ENCODE measurements at places on chromosomes 6 and 20.
A peak's percentile ranks its signal among the peaks of the same experiment; 100 is the strongest.

- DNase-seq = no peak
Observed at GRCh38 chr6:135842618-135843392, 8.7 kb upstream of the PDE7B start.

- DNase-seq = no peak
Observed at GRCh38 chr6:44478158-44478557, 90.7 kb downstream of the CDC5L start.

DNA sequence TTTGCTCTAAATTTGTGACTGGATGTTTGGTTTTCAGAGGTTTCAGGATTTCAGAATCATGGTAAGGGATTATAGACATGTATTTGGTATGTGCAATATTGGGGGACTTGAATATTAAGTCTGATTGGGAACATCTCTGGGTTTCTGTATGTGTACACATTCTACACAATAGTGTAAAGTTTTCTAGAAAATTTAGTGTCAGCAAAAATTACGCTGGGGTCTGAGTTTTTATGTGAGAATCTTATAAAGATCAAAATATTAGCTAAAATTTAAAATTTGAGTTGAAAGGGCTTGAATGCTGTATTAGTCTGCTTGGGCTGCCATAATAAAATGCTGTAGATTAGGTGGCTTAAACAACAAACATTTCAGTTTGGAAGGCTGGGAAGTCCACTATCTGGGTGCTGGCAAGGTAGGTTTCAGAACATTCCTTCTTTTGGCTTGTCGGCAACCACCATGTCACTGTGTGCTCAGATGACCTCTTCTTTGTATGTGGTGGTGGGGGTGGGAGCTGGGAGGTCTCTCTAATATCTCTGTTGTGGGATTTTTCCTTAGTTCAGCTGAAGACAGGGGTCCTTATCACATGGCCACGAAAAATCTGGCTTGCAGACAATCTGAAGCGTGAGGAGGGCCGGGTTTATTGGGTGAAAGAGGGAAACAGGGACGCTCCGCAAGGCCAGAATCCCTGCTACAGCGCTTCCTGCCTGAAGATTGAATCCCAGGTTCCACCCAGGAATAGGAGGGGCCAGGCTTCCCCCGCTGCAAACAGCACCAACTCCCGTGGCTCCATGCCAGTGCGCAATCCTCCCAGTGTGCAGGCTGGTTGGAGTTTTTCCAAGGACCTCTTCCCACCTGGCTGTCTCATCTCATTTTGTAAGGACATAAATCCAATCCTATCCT, 299.7 kb downstream of the PLCB1 start:
- DNase-seq = no peak

- DNase-seq = peak; percentile 53
Observed at GRCh38 chr6:35449287-35449881, 2.8 kb upstream of the FANCE start.

DNA sequence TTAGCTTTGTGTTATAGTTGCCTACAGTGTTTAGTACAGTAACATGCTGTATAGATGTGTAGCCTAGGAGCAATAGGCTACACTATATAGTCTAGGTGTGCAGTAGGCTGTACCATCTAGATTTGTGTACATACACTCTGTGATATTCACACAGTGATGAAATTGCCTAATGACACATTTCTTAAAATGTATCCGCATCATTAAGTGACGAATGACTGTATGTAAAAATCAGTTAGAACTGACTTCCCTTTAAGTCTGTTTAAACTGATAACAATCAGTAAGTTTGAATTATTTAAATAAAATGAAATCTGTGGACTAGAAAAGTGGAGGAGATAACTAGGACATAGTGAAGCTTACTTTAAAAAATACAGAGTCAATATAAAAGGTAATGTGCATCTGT, 176.1 kb downstream of the CDKAL1 start:
- no peak for DNase-seq

- no peak for DNase-seq
Observed at GRCh38 chr20:31691646-31692275, 30.9 kb downstream of the BCL2L1 start.

DNA sequence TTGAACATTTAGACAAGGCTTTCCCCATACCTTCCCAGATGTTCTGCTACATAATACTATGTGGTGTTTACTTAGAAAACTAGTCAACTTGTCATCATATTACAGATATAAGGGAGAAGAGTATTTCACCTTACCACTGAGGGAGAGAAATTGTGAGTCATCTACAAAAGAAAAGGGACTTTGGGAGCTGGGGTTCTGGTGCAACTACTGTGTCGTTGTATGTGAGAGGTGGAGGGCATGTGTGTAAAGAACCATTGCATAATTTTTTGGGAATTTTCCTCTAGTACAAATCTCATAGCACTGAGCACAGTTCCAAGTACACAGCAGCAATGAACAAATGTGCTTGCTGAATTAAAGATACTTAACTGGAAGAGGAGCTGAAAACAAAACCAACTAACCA, 665.6 kb downstream of the DHX35 start:
- no peak for DNase-seq

DNA sequence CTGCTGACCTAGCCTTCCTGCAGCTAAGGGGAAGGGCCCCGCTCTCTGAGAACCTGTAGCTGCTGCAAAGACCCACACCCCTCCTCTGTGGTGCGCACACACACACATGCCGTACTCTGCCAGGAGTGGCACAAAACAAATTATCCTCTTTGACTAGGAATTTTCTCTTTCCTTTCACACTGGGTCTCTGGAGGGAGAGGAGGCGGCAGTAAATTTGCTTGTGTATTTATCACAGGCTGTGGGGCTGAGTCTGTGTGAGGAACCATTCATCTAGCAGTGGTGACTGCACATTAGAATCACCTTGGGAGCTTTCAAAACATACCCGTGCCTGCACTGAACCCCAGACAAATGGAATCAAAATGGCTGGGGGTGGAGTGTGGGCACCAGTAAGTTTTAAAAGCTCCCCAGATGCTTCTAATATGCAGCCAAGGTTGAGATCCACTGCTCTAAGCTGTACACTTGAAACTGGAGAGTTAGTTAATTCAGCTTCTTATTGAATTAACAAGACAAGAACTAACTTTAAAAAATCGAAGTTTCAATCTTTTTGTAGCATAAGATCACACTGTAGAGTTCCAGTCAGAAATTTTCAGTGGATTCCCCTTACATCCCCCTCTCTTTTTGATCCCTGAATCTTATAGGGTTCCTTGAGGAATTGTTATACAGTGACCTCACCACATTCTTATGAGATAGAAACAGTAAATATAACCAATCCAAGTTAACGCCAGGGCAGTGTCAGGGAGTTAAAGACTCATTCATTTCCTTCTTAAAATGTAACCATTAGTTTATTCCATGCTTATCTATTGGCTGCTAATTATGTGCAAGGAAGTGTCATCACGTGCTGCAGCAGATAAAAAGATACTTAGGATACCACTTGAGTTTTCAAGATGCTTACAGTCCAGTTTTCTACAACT, 29.8 kb upstream of the GMDS start:
- DNase-seq = no peak

DNA sequence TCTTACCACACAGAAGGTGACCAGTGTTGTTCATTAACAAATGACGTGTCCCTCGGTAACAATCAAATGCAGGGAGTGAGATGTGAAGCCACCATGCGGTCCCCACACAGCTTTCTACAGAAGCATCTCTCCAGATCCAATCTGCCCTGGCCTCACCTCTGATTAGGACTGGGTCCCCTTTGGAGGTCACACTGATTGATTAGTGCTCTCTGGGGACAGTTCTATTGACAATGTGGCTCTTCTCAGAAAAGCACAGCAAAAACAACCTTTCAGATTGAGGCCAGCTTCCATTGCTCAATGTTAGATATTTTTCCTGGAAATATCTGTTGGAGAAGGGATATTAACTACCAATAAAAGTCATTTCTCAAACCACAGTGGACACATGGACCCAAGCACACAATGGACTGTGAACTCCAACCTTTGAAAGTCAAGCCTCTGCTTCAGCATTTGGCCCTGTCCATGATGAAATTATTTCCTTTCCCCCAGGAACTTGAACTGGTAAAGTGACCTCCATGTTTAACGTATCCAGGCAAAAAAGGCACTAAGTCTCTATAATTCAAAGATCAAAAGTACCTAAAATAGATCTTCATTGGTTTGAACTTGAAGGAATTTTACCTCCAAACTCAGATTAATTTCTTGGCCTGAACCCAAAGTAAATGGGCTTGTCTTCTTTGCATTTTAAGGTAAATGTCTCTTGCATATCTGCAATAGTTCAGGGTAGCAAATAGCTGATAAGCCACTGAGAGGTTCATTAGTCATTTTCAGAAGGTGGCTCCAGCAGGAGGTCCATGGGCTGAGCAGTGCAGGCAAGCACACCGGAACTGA, 118.5 kb downstream of the FOXA2 start:
- no peak for DNase-seq

- no peak for DNase-seq
Observed at GRCh38 chr6:143929975-143930374, 65.7 kb downstream of the ZC2HC1B start.

DNA sequence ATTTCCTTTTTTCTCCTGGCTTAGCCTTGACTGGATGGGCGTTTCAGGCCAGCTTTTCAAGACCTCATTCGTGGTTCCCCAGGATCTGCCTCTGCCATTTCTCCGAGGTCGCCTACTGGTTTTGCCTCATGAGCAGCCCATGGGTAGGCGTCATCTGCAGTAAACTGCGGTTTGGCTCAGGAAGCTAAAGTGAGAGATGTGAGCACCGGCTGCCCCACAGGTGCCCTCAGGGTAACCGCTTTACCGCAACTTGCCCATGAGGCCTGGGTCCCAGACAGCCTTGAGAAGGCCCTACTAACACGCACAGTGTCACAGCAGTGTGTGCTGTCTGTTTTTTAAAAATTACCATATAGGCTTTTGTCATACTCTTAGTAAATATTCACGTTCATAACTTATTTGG, 53.4 kb upstream of the TBXT start:
- DNase-seq = no peak

GRCh38 chr6:25699649-25700048, 47.6 kb downstream of the SCGN start:
- no peak for DNase-seq

DNA sequence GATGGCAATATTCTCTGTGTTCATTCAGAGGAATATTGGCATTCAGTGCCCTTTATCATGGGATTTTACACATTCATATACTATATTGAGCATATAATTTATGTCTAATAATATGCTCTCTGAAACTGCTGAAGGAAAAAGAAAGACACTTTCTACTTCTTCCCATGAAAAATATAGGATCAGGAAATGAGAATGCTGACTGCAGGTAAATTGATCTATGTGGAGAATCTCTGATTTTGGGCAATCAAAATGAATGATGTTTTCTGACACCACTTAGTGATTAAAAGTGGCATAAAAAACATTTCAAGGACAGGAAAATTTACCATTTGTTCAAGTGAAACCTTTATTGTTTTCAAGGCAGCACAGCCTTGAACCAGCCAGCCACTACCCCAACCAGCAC, 260.1 kb upstream of the STXBP5 start:
- DNase-seq = no peak

GRCh38 chr20:59028812-59029211, 3.3 kb downstream of the ATP5F1E start:
- no peak for DNase-seq

- no peak for DNase-seq
Observed at GRCh38 chr6:155301867-155302266, 12.4 kb downstream of the TFB1M start.

- no peak for DNase-seq
Observed at GRCh38 chr20:31568773-31569162, 36.3 kb upstream of the ID1 start.

GRCh38 chr6:4864519-4864918, 88.3 kb downstream of the CDYL start:
- no peak for DNase-seq

DNA sequence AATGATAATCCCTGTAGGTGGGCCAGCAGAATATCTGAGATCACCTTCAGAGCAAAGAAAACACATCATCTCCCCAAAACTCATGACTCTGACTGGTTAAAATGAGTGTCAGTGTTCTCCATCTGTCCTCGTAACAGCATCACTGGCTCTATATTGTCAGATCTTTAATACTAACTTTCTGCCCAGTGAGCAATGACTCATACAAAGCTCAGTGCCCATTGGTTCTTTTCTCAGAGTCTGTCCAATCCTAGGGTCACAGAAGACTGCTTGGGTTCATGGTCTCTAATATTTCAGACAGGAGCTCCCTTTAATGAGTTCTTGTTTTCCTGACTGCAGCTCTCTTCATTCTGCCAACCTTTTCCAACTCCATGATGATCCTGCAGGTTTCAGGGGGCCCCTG, 36.4 kb downstream of the HLA-DPB1 start:
- DNase-seq = no peak

GRCh38 chr20:20491784-20492264, 123.9 kb downstream of the INSM1 start:
- no peak for DNase-seq

GRCh38 chr6:162063666-162064065, 663.9 kb downstream of the PRKN start:
- DNase-seq = no peak

- no peak for DNase-seq
Observed at GRCh38 chr6:39449022-39449421, 126.5 kb upstream of the KCNK16 start.

GRCh38 chr6:55925292-55925691, 49.9 kb upstream of the BMP5 start:
- peak; percentile 75 for DNase-seq

GRCh38 chr6:109762166-109762565, 71.1 kb downstream of the FIG4 start:
- DNase-seq = no peak

DNA sequence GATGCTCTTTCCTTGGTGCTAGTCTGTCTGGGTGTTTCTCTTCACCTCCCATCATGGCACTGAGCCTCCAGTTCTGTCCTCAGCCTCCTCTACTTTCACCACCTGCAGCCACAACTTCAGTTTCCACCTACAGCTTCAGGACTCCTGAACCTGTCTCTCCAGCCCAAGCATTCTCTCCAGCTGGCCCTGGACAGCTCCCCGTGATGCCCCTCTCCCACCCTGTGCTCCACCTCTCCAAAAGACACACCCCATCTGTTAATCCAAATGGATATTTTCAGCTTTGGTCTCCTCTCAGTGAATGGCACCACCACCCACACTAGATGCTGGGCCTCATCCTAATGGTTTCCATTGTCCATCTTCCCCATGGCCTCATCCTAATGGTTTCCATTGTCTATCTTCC, 79.5 kb upstream of the NEDD9 start:
- DNase-seq = no peak

DNA sequence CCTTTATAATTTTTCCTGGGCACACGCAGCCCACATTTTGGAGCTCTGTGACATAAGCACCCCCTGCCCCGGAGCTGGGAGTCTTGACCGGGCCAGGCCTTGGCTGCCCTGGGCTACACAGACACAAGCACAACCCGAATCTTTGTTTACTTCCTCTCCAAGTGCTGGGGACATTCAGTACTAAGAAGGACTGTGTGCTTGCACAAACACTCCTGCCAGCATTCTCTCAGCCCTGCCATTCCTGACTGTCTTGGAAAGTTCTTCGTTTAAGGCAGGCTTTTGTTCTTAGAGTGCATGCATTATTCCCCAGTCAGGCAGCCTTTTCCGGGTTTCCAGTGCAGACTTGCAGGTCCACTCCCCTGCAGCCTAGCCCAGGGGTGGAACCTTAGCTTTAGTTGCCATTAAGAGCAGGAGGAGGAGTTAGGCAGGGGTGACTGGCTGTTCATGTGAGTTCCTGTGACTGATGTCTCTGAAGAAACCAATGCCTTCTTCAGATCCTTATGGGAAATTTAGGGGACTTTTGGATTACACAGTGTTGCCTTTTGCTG, 28.6 kb downstream of the FOXO3 start:
- DNase-seq = peak; percentile 24

Data from RCC 7860 (cell line).